ENCODE measurements at places on chromosomes 16 and 17. TPM values are rescaled to one million over a fixed set of nuclear protein-coding genes. Genes with fewer than 3 reads are reported as not detected.

Gene NME3
- total RNA-seq = 64.4 TPM

DNA sequence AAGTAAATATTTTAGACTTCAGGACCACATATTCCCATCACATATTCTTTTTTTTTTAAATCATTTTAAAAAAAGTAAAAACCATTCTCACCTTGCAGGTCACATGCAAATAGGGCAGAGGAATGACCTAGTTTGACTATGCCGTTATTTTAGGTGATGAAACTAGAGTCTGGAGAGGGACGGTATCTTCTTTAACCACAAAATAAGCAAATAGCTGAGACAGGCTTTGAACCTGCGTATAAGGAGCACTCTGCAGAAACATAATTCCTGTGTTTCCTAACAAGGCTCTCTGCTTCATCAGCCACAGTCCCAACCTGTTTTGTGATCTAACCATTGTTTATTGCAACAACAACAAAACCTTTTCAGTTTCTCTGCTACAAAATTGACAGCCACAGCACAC, 121.5 kb downstream of the PCTP start:
- no peak for DNase-seq

DNA sequence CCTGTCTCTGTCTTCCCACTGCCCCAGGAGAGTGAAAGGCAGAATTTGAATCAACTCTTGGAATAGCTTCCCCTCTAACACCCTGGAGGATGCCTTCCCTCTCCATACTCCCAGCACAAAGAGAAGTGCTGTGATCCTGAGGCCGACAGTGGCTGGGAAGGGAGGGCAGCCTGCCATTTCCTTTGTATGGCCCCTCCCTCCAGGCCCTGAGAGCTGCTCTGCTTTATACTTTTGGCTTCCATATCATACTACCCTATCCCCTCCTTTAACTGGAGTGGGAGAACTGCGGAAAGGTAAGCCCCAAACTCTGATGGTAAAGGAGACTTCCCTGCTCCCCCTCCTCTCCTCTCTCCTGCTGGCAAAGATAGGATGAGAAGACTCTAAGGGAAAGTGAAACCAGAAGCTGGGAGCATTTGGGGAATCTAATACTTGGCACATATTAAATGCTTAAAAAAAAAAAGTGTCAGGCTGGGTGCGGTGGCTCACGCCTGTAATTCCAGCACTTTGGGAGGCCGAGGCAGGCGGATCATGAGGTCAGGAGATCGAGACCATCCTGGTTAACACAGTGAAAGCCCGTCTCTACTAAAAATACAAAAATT, 4.1 kb upstream of the MED24 start:
- no peak for DNase-seq

GRCh38 chr16:31572821-31573220, 45.1 kb downstream of the AHSP start:
- DNase-seq = no peak

Gene RNFT1
- 9.4 TPM for total RNA-seq

DNA sequence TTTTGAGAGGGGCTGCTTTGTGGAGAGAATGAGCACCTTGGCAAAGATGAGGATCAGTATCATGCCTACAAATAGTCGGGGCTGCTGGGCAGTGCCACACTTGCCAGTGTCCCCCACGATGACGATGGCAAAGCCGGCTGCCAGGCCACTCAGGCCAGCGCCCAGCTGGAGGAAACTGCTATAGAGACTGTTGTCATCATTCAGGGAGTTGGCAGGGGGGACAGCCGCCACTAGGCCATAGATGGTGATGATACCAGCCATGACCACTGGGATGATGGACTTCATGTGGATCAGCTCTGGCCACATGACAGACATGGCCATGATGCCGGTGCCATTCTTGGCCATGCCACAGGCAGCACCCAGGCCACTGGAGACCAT, 23.8 kb downstream of the MINK1 start:
- DNase-seq = peak; percentile 22

Gene PRCD
- total RNA-seq = 9.4 TPM

Gene BRIP1
- 15.2 TPM for total RNA-seq

Gene TOM1L1
- 13.8 TPM for total RNA-seq

Gene TP53TG3F
- not detected for total RNA-seq

DNA sequence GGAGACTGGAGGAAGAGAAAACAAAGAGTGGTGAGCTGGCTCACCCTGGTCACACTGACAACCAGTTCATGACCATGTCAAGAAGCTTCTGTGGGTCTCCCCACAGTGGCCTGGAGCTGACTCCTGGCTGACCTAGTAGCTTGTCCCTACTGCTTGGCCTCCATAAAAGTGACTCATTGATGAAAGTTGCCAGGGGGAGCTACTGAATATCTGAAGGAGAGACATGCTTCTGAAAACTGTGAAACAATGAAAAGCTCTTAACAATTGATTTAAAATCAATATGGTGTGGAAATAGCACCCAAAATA, 22.0 kb downstream of the SMPD3 start:
- DNase-seq = no peak

- DNase-seq = no peak
Measured at GRCh38 chr17:34306466-34306865, 12.8 kb upstream of the CCL8 start.

Gene NAGS
- 2.5 TPM for total RNA-seq

Gene MYCBPAP
- 1.7 TPM for total RNA-seq

- DNase-seq = no peak
Measured at GRCh38 chr16:12344577-12345343, 368.2 kb downstream of the SNX29 start.

GRCh38 chr16:14303639-14304394, 232.7 kb downstream of the MRTFB start:
- no peak for DNase-seq

DNA sequence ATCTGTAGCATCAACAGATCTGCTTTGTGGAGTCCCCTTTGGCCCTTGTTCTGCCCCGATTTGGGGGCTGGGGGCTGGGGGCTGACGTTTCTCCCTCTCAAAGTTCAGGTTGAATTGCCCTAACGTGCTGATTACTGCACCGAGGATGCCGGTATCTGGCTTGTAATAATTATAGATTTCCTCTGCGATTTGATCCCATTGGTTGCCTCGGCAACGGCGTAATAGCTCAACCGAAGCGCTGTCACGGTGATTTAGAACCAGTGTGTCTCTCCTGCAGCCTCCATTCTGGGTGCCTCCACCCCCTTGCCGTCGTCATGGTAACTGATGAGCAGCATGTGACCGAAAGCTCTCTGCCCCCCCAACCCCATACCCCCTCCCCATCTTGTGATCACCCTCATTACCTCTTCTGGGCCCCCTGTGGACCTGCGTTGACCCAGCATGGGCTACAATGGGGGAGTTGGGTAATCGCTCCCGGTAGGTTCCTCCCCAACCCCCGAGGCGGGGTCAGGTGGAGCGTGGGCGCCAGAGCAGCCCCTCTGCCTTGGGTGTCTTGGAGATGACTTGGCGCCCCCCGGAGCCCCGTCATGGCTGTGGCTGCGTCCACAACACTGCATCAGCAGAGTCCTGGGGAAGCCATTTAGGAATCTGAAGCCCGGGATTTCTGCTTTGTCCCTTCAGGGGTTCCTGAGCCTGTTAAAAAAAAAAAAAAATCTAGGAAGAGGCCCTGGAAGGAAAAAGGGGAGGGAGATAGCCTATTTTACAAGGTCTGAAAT, 38.4 kb downstream of the ABAT start:
- peak; percentile 88 for DNase-seq

DNA sequence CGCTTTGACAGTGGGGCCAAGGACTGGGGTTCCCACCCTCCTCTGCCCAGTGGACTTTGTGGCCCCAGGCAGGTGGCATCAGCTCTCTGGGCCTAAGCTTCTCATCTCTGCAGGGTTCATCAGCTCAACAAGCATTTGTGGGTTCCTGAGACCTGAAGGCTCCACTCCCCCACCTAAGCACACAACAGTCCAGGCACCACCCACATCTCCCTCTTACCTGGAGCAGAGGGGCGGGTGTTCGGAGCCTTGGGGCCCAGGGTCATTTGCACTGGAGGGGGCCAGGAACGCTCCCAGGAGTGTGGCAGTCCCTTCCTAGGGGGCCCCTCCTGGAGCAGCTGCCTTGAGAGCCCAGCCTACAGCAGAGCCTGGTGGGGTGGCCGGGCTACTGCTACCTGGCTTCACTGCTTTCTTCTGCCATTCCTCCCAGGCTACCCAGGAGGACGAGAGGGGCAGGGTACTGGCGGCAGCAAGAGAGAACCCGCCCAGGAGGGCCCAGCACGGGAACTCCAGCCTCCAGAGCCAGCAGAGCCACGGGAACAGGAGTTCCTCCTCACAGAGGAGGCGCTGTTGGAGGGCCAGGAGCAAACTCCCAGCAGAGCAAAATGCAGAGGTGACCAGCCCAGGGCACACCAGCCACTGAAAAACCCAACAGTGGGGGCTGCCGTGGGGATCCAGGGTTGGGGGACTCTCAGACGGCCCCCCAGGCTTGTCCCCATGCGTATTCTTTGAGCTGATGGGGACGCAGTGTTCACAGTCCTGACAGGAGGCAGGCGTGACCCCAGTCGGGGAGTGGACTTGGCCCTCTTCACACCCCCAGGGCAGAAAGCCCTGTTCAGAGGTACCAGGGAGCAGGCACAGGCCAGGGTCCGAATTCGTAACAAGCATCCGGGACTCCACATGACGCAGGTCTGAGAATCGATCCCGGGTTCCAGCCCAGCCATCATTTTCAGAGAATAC, 35.1 kb upstream of the SLC38A10 start:
- no peak for DNase-seq

Gene GDPD3
- not detected for total RNA-seq

Gene PIGS
- total RNA-seq = 50.8 TPM

DNA sequence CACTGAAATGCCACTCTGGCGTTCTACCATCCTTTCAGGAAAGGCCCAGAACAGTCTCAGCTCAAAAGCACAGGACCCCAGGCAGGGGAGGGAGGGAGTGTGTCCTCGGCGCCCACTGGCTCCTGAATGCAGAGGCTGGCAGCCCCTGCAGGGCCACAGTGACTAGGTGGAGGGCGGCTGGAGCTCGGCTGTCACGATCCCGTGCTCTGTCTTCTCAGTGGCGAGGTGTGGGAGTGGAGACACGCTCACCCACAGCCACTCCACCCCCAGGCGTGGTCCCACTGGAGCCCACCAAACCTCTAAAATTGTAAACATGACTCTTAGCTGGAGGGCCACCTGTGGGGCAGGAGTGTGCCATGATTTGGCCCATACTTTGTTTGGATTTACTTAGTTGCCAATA, 16.4 kb upstream of the FASN start:
- no peak for DNase-seq

DNA sequence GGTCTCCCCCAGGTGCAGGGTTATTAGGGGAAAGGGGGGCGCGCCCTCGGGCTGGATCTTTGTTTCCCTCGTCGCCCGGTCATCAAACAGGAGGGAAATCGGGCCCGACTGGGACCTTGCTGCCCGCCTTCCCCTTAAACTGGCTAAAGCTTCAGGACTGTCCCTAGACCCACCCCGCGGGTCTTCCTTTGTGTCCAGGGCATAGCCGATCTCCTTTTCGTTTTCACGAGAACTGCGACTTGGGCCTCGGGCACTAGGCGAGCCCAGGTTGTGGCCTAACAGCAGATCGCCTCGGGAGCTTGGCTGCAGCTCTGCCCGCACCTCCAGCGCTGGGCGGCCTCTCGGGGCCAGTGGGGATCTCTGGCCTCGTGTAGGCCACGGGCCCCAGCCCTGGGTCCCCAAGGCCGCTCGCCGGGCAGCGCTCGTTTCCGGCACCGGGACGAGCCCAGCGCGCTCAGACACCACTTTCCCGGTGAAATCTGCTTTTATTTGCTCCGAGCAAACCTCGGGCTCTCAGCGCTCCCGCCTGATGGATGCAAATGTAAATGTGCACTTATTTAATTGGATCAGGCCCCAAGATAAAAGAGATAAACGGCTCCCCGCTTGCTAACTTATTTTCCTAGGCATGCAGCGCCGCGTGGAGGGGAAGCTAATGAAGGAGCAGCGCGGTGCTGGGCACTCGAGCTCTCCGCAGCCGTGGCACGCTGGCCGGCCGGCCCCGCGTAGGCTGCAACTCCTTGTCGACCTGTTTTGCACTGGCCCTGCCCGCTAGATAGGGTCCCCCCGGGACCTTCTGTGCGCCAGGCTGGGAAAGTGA, 7.8 kb downstream of the IRX5 start:
- no peak for DNase-seq
